ENCODE measurements at places on chromosomes 1 and 21. TPM values are rescaled to one million over a fixed set of nuclear protein-coding genes. Genes with fewer than 3 reads are reported as not detected.
A peak's percentile ranks its signal among the peaks of the same experiment; 100 is the strongest.

DNALI1 gene
- polyA plus RNA-seq, result 2.1 TPM

KCNJ15 gene
- polyA plus RNA-seq, result 2.1 TPM

GRCh38 chr1:41072051-41072450 lies 50.5 kb upstream of the SLFNL1 start:
- no peak overlapping the region for H3K27ac ChIP-seq
- no peak overlapping the region for H3K4me3 ChIP-seq
- peaks cover 8% of the 10 kb centered on the region for H3K4me1 ChIP-seq
- no peaks in the 10 kb centered on the region for H3K27me3 ChIP-seq
- H3K36me3 ChIP-seq, result peaks cover 8% of the 10 kb centered on the region

DNA sequence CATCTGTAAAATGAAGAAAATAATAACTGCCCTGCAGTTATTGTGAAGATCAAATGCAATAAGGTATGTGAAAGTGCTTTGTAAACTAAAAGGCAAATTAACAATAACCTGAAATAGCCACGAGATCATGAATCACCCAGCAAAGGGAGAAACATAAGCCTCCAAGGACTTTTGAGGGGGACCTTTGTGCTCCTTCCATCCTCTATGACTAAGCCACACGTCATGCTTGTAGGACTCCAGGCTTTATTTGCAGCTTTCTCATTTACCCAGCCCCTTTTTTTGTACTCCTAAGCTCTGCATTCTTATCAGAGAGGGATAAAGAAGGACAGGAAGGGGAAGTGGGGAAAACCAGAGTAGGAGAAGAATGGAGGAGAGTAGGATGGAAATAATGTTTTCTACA lies 115.1 kb downstream of the PROX1 start:
- no peak overlapping the region for H3K27ac ChIP-seq
- no peaks in the 10 kb centered on the region for H3K4me1 ChIP-seq
- no peaks in the 10 kb centered on the region for H3K36me3 ChIP-seq
- no peak overlapping the region for H3K4me3 ChIP-seq
- peak; percentile 69 for DNase-seq

SPATA17 gene
- 1.3 TPM for polyA plus RNA-seq

- H3K27me3 ChIP-seq, result peaks cover 9% of the 10 kb centered on the region
- no peaks in the 10 kb centered on the region for H3K4me1 ChIP-seq
- H3K4me3 ChIP-seq, result peak overlapping the region; percentile 57
- DNase-seq, result peak; percentile 47
Measured at GRCh38 chr1:199931666-199932377, 95.7 kb upstream of the NR5A2 start.
